ENCODE measurements at places on chromosomes 7 and 10.

GRCh38 chr10:35136263-35136815 lies 9.7 kb downstream of the CREM start:
- no peak for DNase-seq

GRCh38 chr7:91656541-91657482 lies 223.7 kb downstream of the MTERF1 start:
- peak; percentile 25 for DNase-seq

GRCh38 chr7:100865938-100866728 lies 1.1 kb upstream of the TRIP6 start:
- peak; percentile 50 for DNase-seq

DNA sequence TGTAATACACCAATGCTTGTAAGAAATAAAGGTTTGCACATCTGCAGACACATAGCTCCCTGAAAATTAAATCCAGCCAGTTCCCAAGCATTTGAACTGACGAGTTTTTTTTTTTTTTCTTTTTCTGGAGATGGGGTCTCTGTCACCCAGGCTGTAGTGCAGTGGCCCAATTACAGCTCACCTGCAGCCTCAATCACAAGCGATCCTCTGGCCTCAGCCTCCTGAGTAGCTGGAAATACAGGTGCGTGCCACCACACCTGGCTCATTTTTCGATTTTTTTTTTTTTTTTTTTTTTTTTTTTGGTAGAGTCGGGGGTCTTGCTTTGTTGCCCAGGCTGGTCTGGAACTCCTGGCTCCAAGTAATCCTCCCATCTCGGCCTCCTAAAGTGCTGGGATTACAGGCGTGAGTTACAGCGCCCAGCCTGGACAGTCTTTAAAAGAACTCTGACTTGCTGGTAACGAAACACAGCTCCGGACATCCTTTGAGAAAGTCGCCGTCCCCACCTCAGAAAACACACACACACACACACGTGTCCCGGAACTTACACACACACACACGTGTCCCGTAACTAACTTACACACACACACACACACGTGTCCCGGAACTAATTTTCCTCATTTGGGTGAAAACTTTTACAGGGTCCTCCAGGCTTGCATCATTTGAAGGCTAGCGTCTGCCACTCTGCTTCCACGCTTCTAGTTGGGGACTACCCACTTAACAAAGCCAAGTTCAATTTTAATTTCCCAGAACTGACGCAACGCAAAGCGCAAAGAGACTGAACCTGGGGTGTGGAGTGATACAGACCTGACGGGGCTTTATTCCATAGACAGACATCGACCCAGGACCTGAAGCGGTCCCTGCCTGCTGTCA lies 18.6 kb downstream of the OCM2 start:
- DNase-seq, result peak; percentile 32

GRCh38 chr7:44403176-44403759 lies 77.9 kb upstream of the CAMK2B start:
- no peak for DNase-seq

GRCh38 chr10:70358446-70358845 lies 24.0 kb downstream of the LRRC20 start:
- no peak for DNase-seq

GRCh38 chr7:124647630-124648306 lies 117.8 kb downstream of the GPR37 start:
- no peak for DNase-seq

DNA sequence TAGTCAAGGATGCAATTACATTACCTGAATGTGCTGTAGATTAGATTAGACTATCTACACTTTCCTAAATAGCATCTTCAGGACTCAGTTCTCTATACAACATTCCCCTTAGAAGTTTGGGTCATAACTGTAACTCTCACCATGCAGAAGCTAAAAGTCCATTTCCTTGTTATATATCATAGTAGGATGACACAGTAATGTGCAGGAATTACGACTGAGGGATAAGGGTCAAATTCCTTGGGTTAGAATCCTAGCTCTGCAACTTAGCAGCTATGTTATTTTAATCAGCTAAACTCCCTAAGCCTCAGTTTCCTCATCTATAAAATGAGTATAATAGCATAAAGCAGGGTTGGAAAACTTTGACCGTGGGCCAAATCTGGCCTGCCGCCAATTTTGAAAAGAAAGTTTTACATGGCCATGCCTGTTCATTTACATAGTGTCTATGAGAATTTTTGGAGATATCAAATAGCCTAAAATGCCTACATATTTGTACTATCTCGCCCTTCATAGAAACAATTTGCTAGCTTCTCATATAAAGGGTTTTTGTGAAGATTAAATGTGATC lies 14.8 kb downstream of the NRCAM start:
- no peak for DNase-seq

DNA sequence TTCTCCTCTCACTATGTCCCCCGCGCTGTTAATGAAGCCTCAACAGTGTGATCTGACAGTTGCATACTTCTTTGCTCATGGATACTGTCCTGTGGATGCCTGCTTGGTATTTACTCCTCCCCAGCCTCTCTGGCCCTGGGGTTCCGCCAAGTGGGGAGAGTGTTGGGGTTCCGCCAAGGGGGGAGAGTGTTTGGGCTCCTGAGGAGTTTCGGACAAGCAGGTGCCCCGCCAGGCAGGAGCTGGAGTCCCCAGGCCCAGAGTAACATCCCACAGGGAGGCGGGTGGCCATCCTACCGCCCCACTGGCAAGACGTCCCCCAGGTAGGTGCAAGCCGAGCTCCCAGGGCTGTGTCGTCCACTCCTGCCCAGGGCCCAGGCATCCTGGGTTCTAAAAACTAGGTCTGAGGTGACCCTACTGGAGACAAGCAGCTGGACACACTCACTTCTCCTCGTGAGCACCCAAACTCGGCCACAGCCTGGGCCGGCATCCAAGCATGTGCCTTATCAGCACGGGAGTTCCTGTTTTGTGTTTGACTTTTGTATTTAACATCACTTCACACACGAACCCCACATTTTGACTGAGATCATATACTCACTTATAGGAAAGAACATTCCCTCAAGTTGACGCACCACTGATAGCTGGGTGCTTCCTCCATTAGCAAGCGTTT lies 34.2 kb downstream of the CAMK2B start:
- DNase-seq, result peak; percentile 14

DNA sequence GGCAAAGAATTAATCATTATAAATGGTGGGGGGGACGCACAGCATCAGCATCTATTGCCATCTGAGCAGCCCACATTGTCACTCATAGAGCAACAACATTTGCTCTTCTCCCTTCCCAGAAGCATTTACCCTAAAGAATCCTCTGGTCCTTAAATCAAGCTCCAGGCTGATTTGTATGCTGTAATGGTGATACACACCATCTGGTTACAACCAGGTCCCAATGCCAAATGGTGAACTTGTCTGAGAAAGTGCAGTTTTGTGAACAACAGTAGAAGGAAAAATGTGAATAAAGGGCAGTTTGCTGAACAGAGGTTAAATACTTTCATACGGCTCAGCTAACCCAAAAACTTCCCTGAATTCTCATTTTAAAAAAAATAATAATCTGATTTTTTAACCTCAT lies 38.8 kb upstream of the TCF7L2 start:
- DNase-seq, result no peak

- DNase-seq, result no peak
Measured at GRCh38 chr7:43618073-43618472, 35.2 kb downstream of the STK17A start.

- no peak for DNase-seq
Measured at GRCh38 chr10:70913191-70913892, 25.0 kb upstream of the PCBD1 start.

GRCh38 chr7:37151741-37152413 lies 296.8 kb downstream of the ELMO1 start:
- DNase-seq, result no peak

DNA sequence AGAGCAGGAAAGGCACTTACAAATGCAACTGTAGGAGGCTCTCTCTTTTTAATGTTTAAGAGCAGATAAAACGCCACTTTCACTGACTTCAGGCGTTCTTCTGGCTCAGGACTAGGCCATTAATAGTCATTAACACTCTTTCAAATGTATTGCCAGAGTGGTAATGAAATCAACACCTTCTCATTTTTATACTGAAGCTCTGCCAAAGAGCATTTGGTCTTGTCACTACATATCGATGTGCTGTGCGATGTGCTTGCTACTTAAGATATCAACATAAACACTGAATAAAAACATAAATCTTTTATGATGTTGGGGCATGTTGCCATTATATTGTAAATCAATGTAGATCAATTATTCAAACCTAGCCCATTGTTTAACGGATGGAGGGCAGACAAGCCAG lies 634.7 kb downstream of the ARL4A start:
- no peak for DNase-seq

DNA sequence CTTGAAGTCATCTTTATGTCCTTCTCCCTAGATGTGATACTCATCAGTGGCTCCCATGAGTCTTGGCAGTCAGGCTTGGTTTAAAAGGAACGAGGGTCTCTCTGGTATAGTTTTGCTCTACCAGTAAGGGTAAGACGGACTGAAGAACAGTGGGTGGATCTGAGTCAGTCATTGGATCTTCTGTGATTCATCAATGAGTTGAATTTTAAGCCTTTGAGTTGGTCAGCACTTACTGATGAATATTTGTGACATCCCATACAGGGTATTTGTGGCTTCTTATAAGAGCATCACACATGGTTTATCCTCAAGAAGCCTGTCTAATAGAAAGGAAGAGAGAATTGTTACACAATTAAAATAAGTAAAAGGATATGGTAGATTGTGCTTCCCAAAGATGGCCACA lies 87.3 kb upstream of the NAMPT start:
- DNase-seq, result no peak
